ENCODE measurements at places on chromosomes 6 and 20.

GRCh38 chr20:22389836-22390542 lies 194.4 kb downstream of the FOXA2 start:
- no peak for DNase-seq

DNA sequence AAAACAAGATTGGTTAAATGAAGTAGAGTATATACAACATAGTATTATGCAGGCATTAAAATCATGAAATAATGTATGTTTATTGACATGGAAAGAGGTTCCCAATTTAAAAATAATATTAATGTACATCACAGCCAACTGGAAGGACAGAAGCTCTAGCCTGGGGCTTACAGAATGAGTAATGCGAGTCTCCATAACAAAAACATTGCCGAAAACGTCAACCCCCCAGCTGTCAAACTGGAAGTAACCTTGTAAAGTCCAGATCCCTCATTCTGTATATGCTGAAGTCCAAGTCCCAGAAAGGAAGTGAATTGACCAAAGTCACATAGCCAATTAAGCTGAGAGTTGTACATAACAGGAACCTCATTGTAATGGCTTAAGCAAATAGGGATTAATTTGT lies 128.7 kb upstream of the ECI2 start:
- DNase-seq = no peak

GRCh38 chr6:44257025-44257752 lies at the start of gene SLC35B2:
SLC35B2 (minus strand) TSS chr6:44257528; CDS start chr6:44257410, 118 bp downstream.
- peak; percentile 73 for DNase-seq

GRCh38 chr6:125188037-125188436 lies 34.5 kb downstream of the TPD52L1 start:
- DNase-seq = no peak

- DNase-seq = no peak
These were observed 14.9 kb upstream of the FAM210B start for GRCh38 chr20:56343861-56344381.

DNA sequence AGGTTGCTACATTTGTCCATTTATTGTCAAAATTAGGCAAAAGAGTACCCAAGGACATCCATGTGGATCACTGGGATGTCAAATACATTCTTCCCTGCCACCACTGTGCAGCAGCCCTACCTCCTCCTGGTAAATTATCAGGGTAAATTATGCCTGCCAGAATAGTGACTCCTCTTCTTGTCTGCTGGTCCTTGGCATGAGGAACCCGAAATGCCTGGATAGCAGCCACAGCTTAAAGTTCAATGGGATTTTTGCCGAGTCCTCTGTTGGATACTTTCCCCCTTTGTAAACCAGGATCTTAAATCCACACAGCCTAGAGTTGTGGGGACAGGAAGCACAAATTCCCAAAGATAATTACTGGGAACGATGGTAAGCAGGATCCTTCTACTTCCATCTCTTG lies 173.3 kb downstream of the RFX6 start:
- DNase-seq = no peak

DNA sequence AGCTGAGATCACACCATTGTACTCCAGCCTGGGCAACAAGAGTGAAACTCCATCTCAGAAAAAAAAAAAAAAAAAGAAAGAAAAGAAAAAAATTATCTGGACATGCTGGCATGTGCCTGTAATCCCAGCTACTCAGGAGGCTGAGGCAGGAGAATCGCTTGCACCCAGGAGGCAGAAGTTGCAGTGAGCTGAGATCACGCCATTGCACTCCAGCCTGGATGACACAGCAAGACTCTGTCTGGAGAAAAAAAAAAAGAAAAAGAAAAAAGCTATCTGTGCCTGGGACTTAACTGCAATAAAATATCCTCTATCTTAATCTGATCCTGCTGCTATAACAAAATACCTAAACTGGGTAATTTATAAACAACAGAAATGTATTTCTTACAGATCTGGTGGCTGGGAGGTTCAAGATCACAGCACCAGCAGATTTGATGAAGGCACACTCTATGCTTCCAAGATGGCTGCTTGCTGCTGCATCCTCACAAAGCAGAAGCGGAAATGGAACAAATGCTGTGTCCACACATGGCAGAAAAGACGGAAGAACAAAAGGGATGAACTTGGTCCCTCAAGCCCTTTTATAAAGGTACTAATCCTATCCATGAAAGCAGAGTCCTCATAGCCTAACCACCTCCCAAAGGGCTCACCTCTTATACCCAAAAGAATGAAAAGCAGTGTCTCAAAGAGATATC lies 273.3 kb upstream of the JARID2 start:
- DNase-seq = no peak

DNA sequence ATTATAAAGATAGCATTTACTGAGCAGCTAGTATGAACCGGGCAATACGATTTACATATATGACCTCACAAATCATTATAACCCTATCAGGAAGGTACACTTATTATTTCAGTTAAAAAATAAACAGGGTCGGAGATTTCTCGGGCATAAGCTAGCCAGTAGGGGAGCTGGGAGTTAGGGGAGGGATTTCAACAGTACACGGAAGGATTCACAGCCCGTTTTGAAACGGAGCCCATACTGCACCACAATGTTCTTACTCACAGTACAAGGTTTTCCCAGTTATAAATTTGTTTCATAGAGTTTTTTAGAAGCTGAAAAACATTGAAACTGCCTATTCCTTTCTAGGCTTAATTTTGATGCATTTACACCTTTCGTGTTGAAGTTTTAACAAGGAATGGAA lies 607.1 kb downstream of the HDGFL1 start:
- no peak for DNase-seq

- no peak for DNase-seq
These were observed 17.3 kb downstream of the ERGIC3 start for GRCh38 chr20:35559042-35559693.

DNA sequence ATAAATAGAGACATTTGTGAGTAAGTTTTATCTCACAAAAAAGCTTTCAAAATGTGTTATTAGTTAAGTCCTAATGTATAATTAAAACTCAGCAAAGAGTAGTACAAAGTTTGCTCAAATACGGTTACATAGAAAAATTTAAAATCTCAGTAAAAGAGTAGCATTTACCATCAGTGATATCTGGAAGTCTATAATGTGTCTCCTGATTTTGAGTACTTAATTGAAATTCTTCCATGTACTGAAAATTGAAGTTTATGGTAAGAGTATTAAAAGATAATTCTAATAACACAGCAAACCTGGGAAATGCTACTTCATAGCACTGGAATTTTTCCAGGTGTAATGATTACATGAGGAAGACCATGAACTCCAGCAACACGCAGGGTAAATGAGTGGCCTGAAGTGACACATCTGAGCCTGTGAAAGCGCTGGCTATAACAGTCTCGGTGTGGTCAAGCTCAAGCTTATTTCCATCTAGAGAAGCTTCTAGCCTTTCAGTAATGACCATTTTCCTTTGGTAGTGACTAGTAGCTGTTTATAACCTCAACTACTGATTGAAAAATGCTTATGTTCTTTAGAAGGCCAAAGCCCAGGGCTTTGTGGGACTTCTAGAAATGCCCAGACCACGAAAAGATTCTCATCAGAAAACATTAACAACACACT lies 203.2 kb downstream of the ISM1 start:
- DNase-seq = no peak

DNA sequence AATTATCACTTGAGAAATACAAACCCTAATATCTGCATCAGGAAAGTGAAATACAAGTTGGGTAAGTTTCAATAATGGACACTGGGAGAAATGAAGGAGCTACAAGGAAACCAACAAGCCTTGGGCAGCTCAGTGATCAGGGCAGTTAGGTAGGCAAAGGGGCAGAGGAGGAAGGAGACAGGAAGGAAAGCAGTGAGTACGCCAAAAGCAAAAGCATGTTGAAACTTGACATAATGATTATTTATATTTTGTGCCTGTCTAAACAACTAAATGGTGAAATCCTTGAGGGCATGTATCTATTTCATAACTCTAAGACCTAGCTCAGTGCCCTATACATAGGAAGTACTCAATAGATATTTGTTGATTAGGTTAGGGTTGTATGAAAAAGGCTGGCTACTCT lies 23.3 kb downstream of the PXT1 start:
- no peak for DNase-seq

GRCh38 chr6:26025894-26026832 lies 61.1 kb upstream of the HFE start:
- peak; percentile 96 for DNase-seq

DNA sequence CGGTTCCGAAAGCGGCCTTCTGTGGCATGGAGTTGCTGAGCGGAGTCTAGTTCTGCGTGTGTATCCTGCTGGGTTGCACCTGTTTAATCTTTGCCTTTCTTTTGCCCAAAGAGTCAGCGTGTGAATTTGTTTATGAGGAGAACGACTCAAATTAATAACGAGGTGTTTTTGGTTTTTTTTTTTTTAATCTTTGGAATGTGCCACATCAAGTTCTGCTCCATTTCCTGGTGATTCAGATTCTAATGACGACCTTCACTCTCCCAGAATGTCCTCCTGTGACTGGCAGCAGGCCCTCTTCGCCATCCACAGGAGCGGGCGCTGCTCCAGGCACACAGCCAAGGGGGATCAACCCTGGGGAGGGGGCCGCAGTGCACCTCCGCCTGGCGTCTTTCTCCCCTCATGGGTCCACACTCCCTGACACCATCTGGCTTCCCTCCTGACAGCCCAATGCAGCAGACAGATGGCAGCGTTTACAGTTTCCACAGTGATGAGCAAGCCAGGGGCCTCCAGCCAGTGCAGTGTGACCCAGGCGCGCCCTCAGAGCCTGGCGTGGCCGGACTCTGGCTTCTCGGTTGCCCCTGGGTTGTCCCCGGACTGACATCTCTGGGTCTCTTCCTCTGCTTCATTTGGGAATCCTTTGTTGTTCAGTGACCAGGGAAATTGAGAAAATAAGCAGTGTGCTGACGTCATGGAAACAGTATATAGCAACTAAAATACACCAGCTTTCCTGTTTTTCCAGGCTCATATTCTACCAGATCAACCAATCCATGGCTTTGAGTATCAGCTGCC lies 27.5 kb upstream of the AFDN start:
- no peak for DNase-seq

DNA sequence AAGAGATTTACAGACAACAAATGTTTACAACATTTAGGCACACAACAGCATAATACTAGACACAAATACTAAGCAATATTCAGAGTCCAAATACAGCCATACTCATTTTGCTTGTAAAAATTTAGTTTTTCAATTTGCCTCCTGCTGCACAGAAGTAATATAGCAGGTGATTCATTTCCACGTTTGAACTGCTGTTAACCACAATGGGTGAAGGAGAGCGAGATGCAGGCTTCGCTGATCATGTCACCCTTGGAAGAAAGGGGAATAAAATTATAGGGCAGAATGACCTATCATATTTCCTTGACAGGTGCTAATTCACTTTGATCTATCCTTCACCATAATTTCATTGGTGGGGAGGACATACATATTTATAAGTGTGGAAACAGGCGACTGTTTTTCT lies 643.8 kb upstream of the AGPAT4 start:
- DNase-seq = no peak
